NCI-H524 treated with DMSO at 0.1 percent for 48 hours (cell line): ENCODE measurements at places on chromosomes 16 and 17.

- DNase-seq = no peak
These were observed 100.7 kb downstream of the LYRM1 start for GRCh38 chr16:21001262-21001661.

DNA sequence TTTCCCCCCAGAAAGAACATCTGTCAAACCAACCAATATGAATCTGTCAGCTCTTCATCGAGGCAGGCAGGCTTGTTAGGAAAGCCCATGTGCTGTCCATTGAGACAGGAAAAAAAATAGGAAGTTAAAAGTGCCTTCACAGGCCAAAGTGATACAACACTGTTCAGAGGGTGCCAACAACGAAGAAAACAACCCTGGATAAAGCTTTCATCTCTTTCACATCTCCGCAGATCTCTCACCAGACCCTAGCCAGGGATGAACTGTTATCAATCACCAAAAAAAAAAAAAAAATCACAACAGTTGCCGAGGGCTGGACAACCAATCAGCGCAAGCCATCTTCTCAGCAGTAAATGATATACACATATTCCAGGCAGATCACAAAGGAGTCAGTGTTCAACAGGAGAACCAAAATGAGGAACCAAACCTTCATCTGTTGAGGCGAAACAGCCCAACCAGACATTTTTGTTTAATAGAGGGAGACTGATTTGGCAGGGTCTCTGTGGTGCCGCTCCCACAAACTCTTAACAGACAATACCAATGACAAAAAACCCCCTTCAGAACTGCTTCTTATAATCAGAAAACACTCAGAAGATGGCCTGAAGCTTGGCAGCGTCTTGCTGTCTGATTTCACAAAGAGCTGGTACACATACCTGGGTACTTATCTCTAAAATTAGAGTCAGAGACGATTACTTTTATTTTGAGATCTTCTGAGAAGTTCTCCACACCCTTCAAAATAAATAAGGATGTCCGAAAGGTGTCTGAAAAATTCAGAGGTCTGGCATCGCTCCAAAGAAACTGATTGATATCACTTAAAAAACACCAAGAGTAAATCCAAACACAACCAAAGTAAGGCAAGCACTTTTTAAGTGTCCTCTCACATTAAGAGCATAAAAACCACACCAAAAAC, 1.8 kb downstream of the MAP3K14 start:
- no peak for DNase-seq

DNA sequence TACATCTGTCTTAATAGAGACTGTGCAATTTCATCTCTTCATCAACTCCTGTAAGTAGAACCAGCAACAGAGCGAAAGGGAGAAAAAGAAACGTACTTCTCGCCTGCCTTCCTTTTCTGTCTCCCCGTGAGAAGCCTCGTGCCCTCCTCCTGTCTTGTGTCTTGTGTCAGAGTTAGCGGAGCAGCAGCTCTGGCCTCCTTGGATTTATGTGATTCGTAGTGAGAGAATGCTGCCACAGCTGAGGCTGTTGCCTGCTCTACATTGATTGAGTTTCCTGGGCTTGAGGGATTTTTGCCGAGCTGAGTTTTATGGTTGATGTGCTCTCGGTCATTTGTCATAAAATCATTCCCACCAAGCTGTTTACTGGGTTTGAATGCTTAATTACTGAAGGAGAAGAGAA, 579.1 kb upstream of the RBFOX1 start:
- no peak for DNase-seq

GRCh38 chr17:82665891-82666290, 17.6 kb upstream of the WDR45B start:
- DNase-seq = no peak

GRCh38 chr16:50229149-50229726, 37.1 kb upstream of the ADCY7 start:
- no peak for DNase-seq

- no peak for DNase-seq
These were observed 137.1 kb downstream of the CYB561 start for GRCh38 chr17:63309021-63309420.

GRCh38 chr17:3029213-3029913, 34.0 kb downstream of the OR1D5 start:
- peak; percentile 39 for DNase-seq

GRCh38 chr17:2700491-2701141, 10.9 kb downstream of the CLUH start:
- no peak for DNase-seq

DNA sequence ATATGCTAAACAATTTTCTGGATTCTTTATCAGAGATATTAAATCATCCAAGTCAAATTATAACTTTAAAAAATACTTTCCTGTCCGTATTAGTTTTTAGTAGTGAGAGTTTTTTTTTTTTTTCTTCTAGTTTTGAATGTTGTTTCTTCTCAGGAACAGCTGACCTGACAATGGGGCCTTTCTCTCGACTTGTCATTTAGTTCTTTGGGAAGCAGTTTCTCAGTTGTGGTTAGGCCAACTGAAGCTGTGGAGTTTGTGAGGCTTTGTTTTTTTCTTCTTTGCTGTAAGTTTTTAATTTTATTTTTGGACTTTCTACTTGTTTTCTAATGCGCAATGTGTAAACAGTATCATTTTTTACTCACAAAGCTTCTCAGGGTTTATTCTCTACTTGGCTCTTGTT, 140.8 kb downstream of the FTO start:
- no peak for DNase-seq

- DNase-seq = no peak
These were observed 138.7 kb upstream of the RPH3AL start for GRCh38 chr17:491086-492021.

- no peak for DNase-seq
These were observed 64.0 kb downstream of the DYNLRB2 start for GRCh38 chr16:80604600-80605355.

- DNase-seq = no peak
These were observed 58.3 kb downstream of the RAI1 start for GRCh38 chr17:17739388-17740066.

- DNase-seq = peak; percentile 81
These were observed at the start of gene KANSL1 for GRCh38 chr17:46193151-46193625. TSS of gene KANSL1 (minus strand) at chr17:46193429. CDS start at chr17:46172143, 21,286 bp downstream.

GRCh38 chr16:84911486-84912216, 91.9 kb downstream of the CRISPLD2 start:
- no peak for DNase-seq

DNA sequence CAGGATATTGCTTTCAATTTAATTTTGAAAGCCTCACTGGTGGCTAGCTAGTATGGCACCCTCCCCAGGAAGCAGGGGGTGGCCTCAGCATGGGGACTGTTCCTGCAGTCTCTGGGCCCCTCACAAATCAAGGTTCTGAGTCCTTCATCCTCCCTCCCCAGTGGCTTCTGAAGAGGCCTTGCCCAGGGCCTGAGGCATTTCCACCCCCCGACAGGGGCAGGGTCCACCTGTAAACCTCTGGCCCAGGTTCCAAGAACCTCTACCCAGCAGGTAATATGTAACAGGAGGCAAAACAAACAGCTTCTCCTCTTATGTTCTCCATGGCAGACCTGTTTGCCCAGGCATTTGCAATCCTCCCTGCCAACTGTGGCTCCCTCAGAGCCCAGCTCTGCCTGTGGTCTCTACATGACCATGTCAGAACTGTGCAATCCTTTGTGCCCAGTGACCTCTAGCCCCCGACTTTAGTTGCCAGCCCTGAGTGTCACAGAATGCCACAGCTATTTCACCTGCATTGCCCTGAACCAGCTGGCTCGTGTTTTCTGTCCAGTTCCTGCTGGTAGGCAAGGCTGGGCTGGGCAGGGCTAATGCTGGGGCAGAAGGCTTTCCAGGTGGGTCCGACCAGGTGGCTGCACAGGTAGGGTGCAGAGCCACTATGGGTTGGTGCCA, 14.3 kb downstream of the ACSF2 start:
- DNase-seq = no peak

DNA sequence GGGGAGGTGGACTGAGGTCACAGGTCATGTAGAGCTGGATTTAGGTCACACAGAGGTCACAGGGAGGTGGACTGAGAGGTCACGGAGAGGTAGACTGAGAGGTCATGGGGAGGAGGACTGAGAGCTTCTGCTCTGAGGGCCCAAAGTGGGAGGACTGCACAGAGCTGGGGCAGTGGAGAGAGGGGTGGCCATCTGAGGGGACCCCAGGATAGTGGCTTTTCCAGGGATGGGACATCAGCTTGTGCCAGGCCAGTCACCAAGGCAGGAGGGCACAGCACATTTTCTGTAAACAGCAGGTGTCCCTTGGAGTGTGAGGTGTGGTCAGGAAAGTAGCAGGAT, 26.1 kb upstream of the JPT2 start:
- DNase-seq = no peak
